GM19239 (cell line): ENCODE measurements at places on chromosomes 5 and 9.

DNA sequence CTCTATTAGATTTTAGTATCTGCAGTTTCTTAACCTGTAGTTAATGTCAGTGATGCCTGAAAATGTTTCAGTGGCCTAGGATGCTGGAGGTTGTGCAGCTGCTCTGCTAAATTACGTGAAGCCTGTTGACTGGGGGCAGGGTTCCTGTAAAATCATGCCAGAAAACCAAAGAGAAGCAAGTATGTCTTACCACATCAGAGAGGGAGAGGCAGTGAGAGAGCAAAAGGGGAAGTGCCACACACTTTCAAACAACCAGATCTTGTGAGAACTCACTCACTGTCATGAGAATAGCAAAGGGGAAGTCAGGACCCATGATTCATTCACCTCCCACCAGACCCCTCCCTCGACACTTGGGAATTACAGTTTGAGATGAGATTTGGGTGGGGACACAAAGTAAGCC lies 83.9 kb upstream of the CYLC2 start:
- DNase-seq, result no peak

DNA sequence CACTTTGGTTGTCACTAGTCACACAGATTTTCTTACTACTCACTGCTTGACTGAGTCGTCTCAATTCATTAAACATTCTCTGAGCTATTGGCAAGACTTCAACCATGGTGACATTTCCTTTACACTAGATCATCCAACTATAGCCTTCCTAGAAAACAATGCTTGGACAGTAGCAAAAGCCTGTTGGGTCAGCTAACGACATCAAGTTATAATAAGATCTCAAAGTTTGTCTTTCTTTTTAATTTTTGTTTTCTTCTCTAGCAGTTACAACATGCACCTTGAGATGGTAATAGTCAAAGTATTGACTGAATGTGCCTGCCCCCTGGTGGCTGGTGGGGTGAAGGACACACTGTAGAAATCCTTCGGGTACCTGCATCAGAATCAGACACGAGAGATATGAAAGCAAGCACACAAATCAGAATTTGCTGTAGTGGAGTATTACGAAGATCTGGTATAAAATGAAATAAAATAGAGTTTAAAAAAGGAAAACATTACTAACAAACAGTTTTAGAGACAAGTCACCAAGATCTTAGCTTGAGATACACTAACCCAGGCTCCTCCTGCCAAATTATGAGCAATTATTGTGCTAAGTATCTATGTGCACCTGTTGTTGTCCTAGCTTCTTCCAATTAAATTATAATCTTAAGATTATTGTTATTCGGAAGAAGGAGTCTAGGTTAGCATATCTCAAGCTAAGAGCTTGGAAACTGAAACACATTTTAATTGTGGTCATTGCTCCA lies 81.2 kb downstream of the ARL15 start:
- peak; percentile 9 for DNase-seq

DNA sequence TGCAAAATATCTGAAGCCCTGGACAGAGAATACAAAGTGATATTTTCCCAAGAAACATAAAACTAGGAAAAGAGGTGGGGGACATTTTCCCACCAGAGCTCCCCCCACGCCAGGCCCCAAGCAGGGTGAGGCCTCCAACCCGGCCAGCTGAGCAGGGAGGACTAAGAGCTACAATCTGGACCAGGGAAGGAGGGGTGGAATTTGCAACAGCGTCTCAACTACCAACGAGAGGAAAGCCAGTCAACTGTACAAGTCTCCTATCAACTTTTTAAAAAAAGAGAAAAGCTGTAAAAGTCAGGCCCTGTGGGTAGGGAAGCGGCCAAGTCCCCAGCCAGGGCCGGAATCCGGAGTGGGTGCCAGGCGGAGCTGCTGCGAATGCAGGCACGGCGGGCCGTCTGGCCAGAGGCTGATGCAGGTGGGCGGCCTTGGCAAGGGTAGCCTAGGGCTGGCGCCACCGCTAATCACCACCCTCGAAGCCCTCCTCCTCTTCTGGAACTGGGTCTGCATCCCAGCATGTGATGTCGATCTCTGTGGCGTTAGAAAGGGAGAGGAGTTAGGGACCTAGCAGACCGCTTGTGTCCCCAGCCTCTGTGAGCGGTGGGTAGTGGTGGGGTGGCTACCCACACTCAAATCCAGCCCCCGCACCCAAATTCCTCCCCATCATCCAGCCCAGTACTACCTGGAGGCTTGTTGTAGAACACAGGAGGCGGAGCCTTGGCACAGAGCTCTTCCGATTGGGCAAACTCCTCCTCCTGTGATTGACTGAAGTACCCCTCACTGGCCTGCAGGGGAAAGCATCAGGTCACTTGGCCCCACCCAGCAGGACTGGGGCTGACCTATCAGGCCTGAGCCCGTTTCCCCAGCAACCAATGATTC lies 10.6 kb downstream of the PRR7 start:
- DNase-seq, result peak; percentile 99

GRCh38 chr5:157710882-157711281 lies 20.3 kb upstream of the THG1L start:
- no peak for DNase-seq

GRCh38 chr5:178469975-178470759 lies 120.0 kb downstream of the COL23A1 start:
- no peak for DNase-seq

- DNase-seq, result no peak
These were observed 23.3 kb downstream of the SPZ1 start for GRCh38 chr5:80343067-80343466.

DNA sequence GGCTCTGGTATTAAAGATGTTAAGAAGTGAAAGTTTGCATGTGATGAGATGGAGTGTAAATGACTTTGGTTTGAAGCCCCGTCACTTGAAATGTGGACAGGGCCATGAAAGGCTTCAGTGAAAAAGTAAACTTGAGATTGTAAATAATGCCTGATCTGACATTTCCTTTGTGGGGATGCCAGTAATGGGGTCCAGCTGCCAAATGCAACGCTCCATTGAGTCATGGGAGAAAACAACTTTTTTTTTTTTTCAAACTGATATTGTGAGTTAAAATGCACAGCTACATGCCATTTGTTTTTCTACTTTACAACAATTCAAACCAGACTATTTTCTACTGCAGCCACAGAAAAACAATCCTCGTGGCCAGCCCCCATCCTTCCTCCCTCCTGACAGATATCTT lies 327.0 kb upstream of the TNC start:
- DNase-seq, result no peak

- DNase-seq, result no peak
These were observed 30.9 kb downstream of the CDO1 start for GRCh38 chr5:115785381-115786065.

DNA sequence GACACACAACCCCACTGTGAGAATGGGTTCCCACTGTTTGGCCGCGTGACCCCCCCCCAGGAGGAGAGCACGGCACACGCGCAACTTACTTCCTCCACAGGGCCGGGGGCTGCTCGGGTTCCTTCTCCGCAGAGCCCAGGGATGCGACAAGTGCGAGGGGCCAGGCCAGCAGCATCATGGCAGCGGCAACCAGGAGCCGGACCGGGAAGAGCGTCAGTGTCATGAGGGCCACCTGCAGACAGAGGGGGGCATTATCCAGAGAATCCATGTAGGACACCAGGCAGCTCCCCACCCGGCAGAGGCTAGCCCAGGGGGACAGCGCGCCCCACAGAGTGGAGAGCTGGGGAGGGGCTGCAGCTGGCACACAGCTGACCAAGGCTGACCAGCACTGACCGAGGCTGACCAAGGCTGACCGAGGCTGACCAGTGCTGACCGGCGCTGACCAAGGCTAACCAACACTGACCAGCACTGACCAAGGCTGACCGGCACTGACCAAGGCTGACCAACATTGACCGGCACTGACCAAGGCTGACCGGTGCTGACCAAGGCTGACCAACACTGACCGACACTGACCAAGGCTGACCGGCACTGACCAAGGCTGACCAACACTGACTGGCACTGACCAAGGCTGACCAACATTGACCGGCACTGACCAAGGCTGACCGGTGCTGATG lies 22.3 kb downstream of the LPCAT1 start:
- no peak for DNase-seq

DNA sequence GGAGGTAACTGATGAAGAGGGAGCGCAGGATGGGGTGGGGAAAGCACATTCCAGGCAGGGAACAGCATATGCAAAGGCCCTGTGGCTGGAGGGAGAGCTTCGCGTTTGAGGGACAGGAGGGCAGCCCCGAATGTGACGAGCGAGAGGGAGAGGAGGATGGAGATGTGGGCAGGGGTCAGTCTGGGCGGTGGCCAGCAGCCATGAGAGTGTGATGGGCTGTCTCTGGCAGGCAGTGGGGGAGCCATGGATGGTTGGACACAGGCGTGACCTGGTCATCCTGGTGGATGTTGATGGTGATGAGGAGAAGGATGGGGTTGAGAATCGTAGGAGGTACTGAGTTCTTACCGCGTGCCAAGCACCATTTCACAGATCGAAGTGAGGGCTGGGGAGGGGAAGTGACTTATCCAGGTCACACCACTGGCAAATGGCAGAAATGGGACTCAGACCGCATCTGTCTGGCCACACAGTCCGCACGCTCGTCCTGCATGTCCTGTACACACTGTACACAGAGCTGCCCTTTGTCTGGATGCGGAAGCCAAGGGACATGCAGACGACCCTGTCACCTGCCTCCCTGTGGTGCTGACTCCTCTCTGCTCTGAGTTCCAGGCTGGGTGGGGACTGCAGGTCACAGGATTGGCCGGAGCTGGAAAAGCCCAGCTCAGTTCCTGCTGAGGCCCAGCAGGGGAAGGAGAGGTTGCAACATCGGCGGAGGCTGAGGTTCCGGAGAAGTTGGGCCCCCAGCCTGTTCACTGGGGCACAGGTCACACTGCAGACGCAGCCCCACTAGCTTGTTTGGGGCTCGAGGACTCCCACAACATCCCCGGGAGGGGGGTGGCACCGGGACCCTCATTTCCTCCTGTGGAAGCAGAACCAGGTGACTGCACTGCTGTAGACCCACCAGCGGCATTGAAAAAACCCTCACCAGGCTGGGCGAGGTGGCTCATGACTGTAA lies 165.6 kb upstream of the IER5L start:
- DNase-seq, result no peak

DNA sequence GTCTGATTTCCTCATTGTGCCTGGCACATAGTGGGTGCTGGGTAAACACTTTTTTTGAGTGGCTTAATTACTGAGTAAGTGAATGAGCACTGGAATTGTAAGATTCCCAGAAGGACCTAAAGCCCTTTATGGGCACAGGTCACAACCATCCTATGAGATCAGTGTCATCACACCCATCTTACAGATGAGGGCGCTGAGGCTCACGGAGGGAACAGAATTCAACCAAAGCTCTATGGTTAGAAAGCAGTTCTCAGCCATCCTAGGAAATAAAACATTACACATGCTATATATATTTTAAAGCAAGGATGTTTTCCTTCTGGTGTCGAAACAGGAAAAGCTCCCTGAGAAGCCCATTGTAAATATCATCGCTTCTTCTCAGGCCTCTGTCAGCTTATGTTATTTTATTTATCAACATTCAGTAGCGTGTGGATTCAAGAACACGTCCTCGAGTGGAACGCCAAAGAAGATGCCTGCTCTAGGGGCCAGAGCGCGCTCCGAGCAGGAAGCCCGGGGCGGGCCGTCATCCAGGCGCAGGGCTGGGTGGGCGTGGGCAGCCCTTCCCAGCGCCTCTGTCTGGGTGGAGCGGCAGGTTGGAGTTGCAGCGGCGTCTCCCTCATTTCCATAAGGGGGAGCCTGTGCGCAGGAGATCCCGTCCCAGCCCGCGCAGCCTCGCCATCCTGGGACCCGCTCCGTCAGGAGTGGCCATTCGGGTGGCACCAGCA lies 155.8 kb upstream of the SMIM23 start:
- DNase-seq, result no peak

- no peak for DNase-seq
These were observed 31.3 kb downstream of the ANXA1 start for GRCh38 chr9:73182928-73183327.

- no peak for DNase-seq
These were observed 7.5 kb upstream of the DOLPP1 start for GRCh38 chr9:129073404-129073803.

DNA sequence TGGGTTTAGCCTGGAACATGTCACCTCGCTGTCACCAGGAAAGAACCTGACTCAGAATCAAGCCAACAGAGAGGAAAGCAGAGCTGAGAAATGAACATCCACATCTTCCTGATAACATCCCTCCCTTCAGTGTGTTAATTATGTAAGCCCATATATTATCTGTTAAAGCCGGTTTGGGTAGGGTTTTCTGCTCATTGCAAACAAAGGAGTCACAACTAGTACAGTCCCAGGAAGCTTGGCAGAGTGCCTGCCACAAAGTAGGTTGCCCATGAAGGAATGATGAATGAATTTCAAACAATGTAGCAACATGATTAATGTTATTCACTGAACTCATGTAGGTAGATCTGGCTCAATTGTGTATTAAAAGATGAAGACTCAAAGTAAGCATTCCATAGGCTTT lies 10.4 kb upstream of the PPARGC1B start:
- no peak for DNase-seq

GRCh38 chr5:101102506-101102905 lies 199.4 kb upstream of the ST8SIA4 start:
- no peak for DNase-seq

GRCh38 chr5:81724571-81724970 lies 26.3 kb downstream of the SSBP2 start:
- no peak for DNase-seq

- DNase-seq, result no peak
These were observed 15.4 kb upstream of the FANCC start for GRCh38 chr9:95332860-95333259.

DNA sequence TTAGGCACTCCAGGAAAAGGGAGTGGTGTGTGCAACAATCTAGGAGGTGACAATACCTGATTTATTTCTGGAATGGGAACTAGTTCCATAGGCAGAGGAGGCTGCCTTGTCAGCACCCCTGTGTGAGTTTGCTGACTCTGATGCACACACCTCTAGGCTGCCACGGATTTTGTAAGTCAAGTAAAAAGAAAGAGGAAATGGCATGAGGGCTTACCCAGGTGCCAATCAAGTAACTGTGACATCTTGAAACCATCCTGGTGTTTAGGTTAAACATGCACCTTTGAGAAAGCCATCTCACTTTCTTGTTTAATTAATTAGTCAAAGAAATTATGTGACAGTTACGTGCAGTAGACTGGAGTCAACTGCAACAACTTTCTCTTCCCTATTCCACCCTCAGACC lies 32.3 kb upstream of the FAM81B start:
- DNase-seq, result no peak

DNA sequence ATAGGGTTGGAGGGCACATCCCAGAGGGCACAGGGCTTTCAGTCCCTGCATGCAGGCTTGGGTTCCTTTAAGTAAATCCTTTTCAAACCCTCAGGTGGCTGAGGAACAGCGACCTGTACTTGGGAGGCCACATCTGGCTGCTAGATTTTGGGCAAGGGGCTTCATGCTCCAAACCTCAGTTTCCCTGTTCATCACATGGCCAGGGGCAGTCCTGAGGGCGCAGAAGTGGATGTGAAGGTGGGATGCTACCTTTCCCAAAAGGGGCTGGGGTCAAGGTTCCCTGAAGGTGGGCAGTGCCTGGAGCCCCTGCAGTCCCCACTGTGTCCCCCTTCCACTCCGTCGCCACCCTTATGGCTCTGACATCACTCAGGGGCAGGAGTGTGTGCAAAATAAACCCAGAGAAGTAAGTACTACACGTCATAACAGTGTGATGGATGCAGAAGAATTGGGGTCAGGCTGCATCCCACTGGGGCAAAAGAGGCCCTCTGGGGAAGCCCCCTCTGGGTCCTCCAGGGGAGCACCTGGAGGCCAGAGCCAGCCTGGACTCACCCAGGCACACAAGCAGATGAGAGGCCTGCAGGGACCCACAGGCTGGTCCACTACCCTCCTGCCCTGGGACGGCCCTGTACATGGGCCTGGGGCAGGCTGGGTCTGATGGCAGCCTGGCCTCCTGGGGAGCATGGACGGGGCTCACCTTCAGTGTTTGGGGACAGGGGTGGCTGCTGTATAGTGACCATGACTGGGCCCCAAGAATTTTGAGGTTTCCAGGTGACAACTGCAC lies 1.9 kb upstream of the CARD19 start:
- no peak for DNase-seq

- DNase-seq, result no peak
These were observed 98.2 kb downstream of the MAP1B start for GRCh38 chr5:72205431-72206009.
